ENCODE measurements at places on chromosomes 2 and 18.

DNA sequence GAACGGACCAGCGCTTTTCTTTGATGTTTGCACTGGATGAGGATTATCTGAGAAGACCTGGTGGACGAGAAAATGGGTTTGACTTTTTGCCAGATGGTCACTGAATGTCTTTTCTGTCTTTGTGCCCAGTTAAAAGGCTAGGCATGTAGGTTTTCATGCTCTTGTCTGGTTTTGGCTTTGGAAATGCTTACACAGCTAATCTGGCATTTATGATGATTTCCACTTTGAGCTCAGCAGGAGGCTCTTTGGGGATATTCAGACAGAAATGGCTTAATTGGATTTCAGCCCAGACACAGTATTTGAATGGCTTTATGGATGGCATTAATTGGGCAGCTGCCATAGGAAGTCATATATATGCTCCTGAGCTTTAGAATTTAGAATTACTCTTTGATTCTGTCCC, 59.6 kb downstream of the NCK2 start:
- DNase-seq, result no peak

DNA sequence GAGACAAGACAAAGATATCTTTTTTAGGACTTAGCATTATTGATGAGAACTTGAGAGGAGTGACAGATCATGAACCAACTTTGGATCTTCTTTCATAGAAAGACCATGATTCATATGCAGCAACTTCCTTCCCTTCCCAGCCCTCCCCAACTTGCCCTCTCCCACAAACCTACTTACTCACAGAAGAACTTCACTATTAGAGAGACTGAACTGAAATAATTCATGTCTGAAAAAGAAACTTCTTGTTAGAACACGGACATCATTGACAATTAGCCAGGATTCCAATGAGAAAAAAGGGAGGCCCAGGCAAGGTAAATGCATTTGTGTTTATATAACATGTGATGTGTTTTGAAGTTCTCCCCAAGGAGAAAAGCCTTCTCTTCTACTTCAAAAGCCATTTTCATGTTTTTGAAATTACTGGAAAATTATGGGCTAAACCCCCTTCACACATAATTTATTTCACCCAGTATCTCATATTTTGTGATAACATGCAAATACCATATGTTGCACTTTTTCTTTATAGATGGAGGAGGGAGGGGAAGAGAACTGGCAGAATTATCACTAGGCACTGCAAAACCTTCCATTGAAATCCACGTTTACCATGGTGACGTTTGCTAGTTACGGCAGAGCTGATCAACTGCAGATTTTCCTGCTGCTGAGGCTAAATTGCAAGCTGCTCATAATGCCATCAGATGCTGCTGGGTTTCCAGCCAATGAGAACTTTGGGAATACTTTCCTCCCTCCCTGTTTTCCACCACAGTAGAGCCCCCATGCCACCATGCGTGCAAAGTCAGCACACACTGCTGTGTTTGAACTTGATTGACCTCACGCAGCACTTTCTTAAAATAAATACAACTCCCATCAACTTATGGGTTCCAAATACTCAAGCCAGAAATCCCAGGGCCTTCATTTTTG, 294.7 kb downstream of the MEIS1 start:
- no peak for DNase-seq

DNA sequence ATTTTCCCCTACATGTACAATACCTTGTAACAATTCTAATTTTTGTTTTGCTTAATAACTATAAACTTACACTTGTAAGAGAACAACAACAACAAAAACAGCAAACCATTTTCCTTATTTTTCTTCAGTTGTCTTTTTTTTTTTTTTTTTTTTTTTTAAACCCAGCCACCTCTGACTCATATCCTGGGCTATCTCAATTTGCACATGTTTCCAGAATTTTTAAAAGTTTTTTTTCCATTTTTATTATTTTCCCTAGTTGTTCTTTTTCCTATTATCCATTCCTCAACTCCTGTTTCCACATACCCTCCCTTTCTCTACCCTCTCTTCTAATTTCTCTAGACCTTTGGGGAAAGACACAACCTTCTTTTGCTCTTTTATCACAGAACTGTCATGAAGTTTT, 112.5 kb downstream of the EFEMP1 start:
- no peak for DNase-seq

GRCh38 chr2:225103737-225104141, 61.5 kb upstream of the DOCK10 start:
- DNase-seq, result no peak

GRCh38 chr2:106584304-106584954, 97.3 kb downstream of the CD8B2 start:
- DNase-seq, result no peak

- no peak for DNase-seq
Observed at GRCh38 chr2:166230024-166230723, 102.4 kb upstream of the SCN1A start.

DNA sequence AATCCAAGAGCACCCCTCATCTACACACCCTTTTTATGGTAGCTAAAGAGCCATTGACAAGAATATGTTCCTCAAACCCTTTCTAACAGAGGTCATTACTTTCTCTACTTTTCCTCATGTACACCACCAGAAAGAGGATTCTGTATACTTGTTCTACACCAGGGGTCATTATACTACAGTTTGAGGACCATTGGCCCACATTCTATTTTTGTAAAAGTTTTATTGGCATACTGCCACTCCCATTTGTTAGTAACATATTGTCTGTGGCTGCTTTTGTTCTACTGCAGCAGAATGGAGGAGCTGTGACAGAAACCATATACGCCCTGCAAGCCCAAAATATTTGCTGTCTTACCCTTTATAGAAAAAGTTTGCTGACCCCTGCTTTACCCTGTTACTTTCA, 14.3 kb downstream of the HTR2B start:
- no peak for DNase-seq

GRCh38 chr18:2948038-2948437, 64.9 kb downstream of the LPIN2 start:
- DNase-seq, result no peak

DNA sequence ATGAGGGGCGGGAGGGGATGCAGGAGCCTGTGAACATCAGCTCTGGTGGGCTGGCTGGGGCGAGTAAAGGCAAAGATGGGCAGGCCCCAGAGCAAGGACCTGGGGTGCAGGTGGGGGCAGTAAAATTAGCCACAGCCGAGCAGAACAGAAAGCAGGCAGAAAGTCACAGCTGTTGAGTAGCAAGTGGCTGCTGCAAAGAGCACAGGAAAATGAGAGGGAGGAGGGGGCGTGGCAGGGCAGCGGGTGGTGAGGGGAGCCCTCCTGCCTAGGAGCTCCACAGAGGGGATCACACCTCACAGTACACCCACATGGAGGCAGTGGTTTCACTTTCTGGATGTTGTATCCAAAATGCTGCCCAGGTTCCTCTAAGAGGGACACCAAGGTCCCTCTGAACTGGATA, 79.6 kb downstream of the LBH start:
- DNase-seq, result no peak

DNA sequence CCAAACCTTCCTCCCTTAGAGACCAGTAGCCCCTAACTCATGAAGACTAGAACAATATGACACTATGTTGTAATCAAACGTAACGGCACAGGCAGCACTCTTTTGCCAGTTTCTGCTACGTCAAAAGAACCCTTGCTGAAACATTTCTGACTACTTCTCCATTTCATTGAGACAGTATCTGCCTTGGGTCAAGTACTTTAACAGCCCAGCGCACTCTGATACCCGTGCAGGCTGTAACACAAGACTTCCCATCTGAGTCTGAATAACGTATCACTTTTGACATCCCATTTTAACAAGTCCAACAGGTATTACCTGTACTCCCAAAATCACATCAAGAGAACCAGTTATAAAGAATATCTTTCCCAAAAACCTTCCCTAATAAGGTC, 38.4 kb downstream of the TBC1D8 start:
- no peak for DNase-seq

- no peak for DNase-seq
Observed at GRCh38 chr18:62992877-62993365, 277.6 kb downstream of the PHLPP1 start.

Data from activated CD8-positive, alpha-beta memory T cell treated with anti-CD3 and anti-CD28 coated beads for 4 hours (primary cell).